NCI-H1417 treated with DMSO at 0.1 percent for 48 hours (cell line): ENCODE measurements at places on chromosomes 2 and 18.
A peak's percentile ranks its signal among the peaks of the same experiment; 100 is the strongest.

- DNase-seq: no peak
These were observed 4.3 kb downstream of the COLEC11 start for GRCh38 chr2:3598912-3599854.

GRCh38 chr2:160425434-160426151 is 68.0 kb downstream of the RBMS1 start:
- DNase-seq: no peak

- no peak for DNase-seq
These were observed 111.6 kb upstream of the CYP1B1 start for GRCh38 chr2:38187541-38188011.

- no peak for DNase-seq
These were observed 41.5 kb downstream of the MOGAT1 start for GRCh38 chr2:222713002-222713401.

DNA sequence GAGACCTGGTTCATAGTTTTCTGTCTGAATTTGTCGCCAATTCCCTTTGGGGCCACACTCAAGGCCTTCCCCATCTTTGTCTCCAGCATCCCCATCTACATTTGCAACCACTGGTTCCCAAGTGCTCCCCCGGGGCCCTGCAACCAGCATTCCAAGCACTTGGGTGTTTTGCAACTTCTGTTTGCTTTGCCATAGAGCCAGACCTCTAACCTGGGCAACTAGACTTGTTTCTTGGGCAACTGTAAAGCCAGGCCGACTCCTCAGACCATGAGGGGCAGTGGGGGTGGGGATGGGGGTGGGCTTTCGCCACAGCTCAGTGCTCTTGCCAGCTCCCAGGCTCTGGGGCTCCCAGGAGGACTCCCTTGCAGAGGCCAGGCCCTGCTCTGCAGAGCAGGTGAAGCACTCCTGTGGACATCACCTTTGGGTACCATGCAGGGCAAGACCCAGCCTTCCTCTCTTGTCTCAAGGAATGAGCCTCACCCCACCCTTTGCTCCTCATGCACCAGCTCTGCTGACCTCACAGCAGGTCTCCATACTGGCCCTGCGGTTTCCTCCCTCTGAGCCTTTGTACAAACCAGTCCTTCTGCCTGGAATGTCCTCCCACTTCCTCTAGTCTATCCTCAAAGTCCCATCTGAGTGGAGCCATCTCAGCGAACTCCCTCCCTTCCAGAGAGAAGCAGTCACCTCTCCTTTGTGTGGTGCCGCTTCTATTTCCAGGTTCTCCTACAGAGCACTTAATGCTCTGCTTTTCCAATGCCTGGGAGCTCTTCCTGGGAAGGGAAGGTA is 126.7 kb upstream of the MYCN start:
- DNase-seq: no peak

DNA sequence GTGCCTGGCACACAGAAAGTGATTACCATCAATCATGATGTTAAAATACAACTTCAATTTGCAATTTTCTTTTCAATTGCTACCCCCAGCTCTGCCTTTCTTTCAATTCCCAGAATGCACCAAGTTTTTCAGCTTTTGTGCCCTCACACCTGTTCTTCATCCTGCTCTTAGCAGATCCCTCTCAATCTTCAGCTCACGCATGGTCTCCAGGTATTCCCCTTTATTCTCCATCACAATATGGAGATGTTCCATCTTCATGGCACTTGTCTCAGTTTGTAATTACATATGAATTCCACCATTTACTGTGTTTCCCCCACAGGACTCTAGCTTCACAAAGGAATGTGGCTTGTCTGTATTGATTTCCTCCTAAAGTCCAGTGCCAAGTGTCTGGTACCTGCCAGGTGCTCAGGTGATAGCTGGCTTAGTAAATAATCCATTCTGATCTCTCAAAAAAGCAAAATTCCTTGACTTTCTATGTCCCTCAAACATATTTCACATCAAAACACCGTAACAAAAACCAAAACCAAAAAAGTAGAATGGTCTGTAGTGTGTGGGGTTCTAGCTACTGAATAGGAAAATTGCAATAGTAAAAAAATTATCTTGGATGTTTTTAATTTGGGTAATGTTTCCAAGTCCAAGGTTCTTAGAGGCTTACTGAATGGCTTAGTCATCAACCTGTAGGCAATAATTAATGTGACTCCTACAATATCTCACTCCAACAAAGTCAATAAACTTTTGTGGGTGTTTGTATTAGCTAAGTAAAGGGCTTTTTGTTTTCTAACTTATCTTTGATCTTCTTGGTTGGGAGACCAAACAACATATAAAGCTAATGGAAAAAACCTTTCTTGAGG is 2.9 kb upstream of the INSIG2 start:
- no peak for DNase-seq

GRCh38 chr2:35292199-35292598 is 1063.4 kb upstream of the CRIM1 start:
- DNase-seq: no peak

GRCh38 chr2:219125225-219125885 is 35.3 kb downstream of the NHEJ1 start:
- DNase-seq: no peak

DNA sequence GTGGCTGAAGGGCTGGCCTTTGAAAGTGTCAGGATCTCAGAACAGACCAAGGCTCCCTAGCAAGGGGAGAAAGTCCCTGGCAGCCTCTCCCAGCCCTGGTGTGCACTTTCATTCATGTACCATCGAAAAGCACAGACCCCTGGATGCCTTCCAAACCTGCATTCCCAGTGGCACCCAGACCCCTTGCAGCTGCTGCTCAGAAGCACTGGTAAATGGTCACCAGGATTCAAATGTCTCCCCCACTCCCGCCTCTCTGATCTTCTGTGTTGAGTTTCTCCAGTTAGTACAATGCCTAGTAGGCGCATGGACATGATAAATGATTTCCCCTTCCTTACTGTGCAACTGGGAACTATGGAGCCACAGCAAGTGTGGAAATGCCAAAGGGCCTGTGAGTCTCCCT is 180.0 kb downstream of the GLI2 start:
- DNase-seq: no peak

DNA sequence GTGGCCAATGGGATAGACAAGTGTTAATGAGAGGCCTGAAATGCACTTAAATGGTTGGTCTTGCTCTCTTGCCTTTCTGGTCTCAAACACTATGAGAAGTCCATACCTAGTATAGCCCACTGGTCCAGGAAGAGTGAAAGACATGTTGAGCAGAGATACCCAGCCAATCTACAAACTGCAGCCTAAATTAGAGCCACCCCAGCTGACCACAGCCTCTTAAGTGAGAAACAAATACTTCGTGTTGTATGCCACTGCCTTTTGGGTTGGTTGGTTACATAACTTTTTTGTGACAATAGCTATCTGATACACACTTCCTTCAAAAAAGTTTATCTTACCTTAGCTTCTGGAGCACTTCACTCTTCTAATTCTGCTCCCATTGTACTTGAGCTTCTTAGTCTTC is 8.8 kb upstream of the EXOC6B start:
- no peak for DNase-seq

- peak; percentile 78 for DNase-seq
These were observed 8.2 kb upstream of the CLIP4 start for GRCh38 chr2:29106980-29107388.

DNA sequence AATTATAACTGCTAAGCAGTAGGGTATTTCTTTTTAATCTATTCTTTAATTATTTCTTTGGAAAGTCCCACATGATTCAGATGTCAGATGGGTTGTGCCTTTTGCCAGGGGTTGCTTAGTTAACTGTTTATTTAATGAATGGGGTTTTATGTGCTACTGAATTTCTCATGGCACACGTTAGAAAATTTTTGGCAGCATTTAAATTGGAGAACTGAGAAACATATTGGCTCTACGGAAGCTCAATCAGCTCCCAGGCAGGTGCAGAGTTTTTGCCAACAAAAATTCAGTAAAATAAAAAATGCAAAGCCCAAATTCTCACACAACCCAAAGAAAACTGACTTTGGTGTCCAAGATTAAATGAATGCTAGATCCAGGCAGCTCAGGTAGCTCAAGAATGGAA is 467.2 kb downstream of the NRXN1 start:
- DNase-seq: no peak

- no peak for DNase-seq
These were observed 85.0 kb upstream of the CREB1 start for GRCh38 chr2:207444756-207445155.

DNA sequence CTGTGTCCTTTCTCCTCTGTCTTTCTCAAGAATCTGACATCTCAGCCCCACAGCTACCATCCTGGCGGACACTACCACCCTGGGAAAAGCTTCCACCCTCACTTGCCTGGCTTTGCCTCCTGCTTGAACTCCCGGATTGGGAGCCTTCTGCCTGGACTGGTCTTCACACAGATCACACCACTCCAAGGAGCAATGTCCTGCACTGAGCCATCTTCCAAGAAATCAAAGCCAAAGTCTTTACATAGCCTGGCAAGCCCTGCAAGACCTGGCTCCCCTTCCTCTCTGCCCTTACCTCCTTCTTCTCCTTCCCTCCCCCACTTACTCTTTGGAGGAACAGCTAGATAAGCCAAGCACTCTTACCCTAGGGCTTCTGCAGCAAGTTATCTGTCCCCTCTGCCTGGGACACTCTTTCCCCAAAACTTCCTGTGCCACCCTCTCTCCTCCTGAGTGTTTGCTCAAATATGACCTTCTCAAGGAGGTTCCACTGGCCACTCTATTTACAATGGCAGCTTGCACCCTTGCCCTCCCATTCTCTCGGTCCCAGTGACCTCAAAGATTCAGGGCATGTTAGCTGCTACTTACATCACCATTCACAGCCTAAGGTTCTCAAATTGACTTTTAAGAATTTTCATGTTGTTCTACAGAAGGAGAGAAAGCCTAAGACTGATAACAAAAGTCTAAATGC is 9.7 kb downstream of the ATP8B1 start:
- DNase-seq: no peak

- no peak for DNase-seq
These were observed 116.4 kb downstream of the MREG start for GRCh38 chr2:215896921-215897320.

- DNase-seq: no peak
These were observed 23.1 kb upstream of the TFPI start for GRCh38 chr2:187577310-187577709.

DNA sequence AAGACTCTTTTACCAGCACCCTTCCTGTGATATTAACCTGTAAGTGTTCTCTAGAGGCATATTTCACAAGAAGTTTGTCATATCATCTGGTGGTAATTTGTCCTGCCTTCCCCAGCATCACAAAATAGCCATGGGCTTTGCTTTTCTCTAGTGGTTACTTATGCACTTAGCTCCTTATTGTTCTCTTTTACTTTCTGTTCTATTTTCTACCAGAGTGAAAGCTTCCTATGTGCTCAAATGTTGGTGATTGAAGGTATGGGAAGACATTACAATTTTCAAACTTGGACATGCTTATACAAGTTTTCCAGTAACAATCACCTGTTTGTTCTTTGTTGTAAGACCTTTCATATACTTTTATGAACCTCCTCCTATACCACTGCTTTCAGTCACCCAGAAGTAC is 87.0 kb upstream of the KCNH7 start:
- no peak for DNase-seq

DNA sequence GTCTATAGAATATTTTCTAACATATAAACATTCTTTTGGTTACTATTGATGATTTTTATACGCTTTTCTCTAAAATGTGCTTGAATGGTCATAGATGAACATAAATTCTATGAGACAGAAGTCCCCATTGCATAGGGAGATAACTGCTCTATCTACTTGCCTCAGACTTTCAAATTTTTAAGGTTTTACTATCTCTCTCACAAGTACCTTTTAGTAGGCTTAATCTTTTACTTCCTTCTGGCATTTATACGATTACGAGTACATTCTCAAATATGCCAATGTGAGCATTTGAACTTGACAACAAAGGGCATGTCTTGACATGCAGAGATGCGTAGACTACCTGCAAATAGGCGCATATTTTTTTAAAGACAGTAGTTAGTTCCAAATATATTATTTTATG is 935.9 kb upstream of the LRATD1 start:
- no peak for DNase-seq

- no peak for DNase-seq
These were observed 157.3 kb downstream of the ARHGAP28 start for GRCh38 chr18:6886797-6887330.

- DNase-seq: no peak
These were observed 1.6 kb downstream of the CTIF start for GRCh38 chr18:48540251-48541025.

DNA sequence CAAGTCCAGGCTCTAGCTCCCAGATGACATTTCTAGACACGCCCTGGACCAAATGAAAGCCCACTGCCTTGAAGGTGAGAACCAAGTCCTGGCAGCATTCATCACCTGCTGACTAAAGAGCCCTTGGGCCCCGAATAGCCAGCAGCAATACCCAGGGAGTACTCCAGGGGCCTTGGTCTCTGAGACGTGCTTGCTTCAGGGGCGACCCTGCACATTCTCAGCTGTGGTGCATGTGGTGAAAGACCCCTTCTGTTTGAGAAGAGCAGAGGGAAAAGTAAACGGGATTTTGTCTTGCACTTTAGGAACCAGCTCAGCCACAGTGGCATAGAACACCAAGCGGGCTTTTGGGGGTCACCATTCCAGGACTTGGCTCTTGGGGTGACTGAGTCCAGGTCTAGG is 260.5 kb upstream of the MYT1L start:
- no peak for DNase-seq

DNA sequence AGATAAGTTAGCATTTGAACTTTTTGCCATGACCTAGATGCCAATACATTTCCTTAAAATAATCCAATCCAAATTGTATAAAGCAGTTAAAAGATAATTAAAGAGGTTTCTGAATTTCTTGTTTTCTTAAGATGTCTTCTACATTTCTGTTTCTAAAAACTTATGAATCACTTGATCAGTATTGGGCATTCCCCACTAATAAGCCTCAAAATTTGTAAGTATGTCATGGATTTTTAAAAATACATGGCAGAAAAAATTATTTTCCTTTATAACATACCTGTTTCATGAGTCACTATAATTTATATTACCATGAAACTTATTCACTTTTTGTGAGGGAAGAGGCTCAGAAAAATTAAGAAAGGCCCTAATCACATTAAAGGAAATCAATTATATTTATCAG is 90.3 kb upstream of the TFPI start:
- no peak for DNase-seq

DNA sequence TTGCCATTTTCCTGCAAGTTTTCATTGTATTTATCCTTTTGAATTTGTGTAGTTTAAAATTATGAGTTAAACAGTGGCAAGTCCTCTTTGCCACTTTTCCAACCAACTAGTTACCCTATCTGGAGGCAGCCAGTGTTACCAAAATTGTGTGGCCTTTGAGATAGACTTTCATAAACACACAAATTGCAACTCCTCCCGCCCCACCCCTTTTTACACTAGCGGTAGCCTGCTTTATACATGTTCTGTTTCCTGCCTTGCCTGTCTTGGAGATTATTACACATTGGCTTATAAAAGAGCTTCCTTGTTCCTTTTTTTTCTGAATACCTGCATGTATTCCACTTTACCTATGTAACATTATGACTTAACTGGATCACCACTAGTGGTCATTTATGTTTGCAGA is 56.5 kb downstream of the RPIA start:
- DNase-seq: no peak

GRCh38 chr2:120525056-120526046 is 179.4 kb downstream of the INHBB start:
- DNase-seq: no peak
